ENCODE measurements at places on chromosomes 16 and 17. TPM values are rescaled to one million over a fixed set of nuclear protein-coding genes. Genes with fewer than 3 reads are reported as not detected.

GRCh38 chr16:57977418-57978069 is 6.6 kb upstream of the CNGB1 start:
- DNase-seq, result no peak

DNA sequence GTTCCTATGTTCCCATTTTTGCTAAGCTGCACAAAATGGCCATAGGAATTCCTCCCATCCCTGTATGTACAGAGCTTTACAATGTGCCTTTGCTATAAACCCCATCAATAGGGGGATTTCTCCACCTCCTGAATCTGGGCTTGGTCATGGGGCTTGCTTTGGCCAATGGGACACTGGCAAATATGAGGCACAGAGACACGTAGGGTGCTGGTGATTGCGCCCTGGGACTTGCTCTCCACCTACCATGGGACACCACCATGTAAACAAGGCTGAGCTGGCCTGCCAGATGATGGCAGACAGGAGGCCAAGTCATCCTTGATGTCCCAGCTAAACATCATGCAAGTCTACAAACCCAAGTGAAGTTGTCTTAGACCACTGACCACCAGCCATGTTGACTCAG is 15.3 kb upstream of the ALDH3A1 start:
- DNase-seq, result no peak

DNA sequence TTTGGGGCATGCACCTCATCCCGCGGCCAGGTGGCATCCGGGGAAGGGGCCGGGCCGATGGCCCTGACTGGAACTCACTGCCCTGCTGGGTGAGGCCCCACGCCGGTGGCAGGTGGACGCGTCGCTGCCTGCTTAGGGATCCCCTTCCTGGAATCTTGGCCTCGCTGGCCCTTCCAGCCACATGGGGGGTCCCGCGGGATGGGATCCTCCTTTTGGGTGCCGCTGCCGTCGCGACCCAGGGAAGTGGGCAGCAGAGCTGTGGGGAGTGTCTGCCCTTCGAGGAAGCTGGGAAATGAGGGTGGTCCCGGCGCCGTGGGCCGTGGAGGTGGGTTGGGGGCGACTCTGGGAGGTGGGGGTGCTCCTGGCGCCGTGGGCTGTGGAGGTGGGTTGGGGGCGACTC is 12.8 kb downstream of the METRNL start:
- DNase-seq, result no peak

GRCh38 chr16:84648595-84649510 is 542 bp downstream of the KLHL36 start:
- DNase-seq, result peak; percentile 29

GRCh38 chr17:49223517-49224197 is 6.9 kb downstream of the PHOSPHO1 start:
- DNase-seq, result no peak

The TMED6 gene
- 1.0 TPM for total RNA-seq
